Neuronal stem cell (in vitro differentiated cells): ENCODE measurements at places on chromosomes 12 and 14.
A peak's percentile ranks its signal among the peaks of the same experiment; 100 is the strongest.

GRCh38 chr14:79091381-79091963 lies 921.3 kb downstream of the NRXN3 start:
- DNase-seq: peak; percentile 49
- no peaks in the 10 kb centered on the region for H3K27me3 ChIP-seq
- H3K4me3 ChIP-seq: no peak overlapping the region
- H3K36me3 ChIP-seq: no peaks in the 10 kb centered on the region
- no peak overlapping the region for H3K27ac ChIP-seq
- no peaks in the 10 kb centered on the region for H3K4me1 ChIP-seq

- no peaks in the 10 kb centered on the region for H3K4me1 ChIP-seq
- H3K4me3 ChIP-seq: no peak overlapping the region
- H3K27ac ChIP-seq: no peak overlapping the region
- no peaks in the 10 kb centered on the region for H3K36me3 ChIP-seq
Measured at GRCh38 chr14:66228267-66228970, 257.8 kb upstream of the CCDC196 start.

- peaks cover 6% of the 10 kb centered on the region for H3K27me3 ChIP-seq
- peaks cover 1% of the 10 kb centered on the region for H3K4me1 ChIP-seq
- H3K36me3 ChIP-seq: no peaks in the 10 kb centered on the region
- H3K4me3 ChIP-seq: no peak overlapping the region
- no peak overlapping the region for H3K27ac ChIP-seq
Measured at GRCh38 chr12:46158501-46158900, 110.3 kb downstream of the SLC38A1 start.

DNA sequence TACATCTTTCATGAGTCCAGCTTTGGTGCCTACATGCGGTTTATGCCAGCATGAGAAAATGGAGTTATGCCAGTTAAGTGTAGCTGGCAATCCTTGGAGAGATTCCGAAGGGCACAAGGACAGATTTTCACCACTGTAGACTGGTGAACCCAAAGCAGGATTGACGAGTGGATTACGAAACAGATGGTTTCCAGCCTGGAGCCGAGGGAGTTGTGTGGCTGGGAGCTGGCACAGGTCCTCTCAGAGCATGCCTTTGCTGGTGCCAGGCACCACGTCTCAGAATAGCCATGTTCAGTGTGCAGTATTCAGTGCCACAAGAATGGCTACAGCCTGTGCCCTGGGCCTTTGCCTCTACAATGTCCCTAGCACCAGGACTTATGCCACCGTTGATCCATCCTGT lies 13.2 kb downstream of the KCNH3 start:
- H3K36me3 ChIP-seq: peaks cover 13% of the 10 kb centered on the region
- no peak overlapping the region for H3K27ac ChIP-seq

DNA sequence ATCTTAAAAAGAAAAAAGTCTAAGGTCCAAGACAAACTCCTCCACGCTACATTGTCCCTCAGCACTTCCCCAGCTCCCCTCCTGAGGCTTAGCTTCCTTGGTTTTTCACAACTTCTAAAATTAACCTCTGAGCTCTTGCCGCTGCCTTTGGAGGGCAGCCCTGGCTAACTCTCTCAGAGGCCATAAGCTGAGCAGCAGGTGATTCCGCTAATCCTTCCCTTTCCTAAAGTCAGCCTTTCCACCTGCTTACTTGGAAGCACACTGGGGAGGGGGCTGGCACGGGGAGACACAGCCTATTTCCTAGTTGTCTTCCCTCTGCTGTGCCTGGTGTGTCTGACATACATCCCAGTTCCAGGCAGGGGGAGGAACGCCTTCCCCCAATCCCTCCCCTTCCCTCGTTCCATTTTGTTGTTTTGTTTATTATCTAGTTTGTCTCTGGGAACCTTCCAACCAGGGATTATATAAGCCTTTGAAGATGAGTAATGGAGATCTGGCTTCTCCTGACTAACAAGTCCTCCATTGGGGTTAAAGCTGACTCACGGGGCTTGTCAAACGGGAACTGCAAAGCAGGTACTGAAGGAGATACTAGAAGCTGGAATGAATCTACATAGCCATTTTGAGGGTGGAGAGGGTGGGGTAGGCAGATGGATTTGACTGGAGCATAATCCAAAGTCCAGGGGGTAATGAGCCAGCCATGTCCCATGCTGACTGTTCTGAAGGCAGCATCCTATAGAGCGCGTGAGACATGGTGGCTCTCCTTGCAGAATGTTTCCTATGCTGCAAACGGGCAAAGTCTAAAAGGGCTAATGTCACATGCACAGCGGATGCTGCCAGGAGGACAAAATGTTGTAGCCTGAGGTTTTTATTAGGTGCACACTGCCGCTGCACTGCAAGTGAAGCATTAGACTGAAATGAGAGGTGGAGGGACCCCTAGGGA lies 230.8 kb downstream of the FOXN3 start:
- peaks cover 8% of the 10 kb centered on the region for H3K4me1 ChIP-seq
- no peaks in the 10 kb centered on the region for H3K36me3 ChIP-seq
- no peak overlapping the region for H3K4me3 ChIP-seq
- no peak for DNase-seq
- no peaks in the 10 kb centered on the region for H3K27me3 ChIP-seq

DNA sequence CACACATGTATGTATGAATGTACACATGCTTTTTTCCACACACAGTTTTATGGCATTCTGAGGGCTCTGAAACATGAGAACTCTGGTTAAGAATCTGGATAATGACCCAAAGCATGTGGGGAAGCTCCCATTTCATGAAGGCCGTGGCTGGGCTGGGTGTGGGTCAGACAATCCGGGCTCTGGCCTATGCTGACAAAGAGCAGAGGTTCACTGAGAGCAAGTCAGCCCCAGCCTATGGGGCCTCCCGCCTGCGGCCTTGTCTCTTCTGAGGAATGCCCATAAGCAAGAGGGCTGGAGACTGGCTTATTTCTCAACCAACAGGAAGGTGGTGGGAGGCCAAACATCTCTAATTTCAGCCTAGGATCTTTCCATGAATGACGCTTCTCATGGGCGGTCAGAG lies 8.5 kb downstream of the MYH6 start:
- no peaks in the 10 kb centered on the region for H3K36me3 ChIP-seq
- no peak overlapping the region for H3K27ac ChIP-seq
- H3K4me3 ChIP-seq: no peak overlapping the region

DNA sequence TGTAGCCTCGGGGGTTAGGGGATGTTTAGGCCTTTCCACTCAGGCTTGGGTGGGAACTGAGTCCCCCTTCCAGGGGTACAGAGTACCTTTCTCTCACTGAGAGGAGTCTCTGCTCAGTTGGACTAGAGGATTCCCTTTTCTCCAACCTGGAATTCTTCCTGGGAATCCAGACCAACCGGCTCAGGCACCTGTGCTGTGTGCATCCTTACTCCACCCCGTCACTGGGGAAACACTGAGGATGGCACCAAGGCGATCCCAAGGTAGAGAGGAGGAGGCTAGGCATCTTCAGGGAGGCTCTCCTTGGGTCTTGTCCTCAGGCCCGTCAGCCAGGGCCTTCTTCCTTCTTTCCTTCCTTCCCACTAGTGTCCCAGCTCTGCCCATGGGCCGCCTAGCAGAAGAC lies 871 bp upstream of the TGM1 start:
- no peaks in the 10 kb centered on the region for H3K27me3 ChIP-seq
- no peak overlapping the region for H3K4me3 ChIP-seq
- no peaks in the 10 kb centered on the region for H3K4me1 ChIP-seq
- H3K27ac ChIP-seq: no peak overlapping the region
- no peak for DNase-seq
- peaks cover 13% of the 10 kb centered on the region for H3K36me3 ChIP-seq

GRCh38 chr12:120936197-120936596 lies 32.0 kb upstream of the SPPL3 start:
- no peaks in the 10 kb centered on the region for H3K36me3 ChIP-seq
- no peak overlapping the region for H3K27ac ChIP-seq
- no peaks in the 10 kb centered on the region for H3K4me1 ChIP-seq
- H3K27me3 ChIP-seq: peaks cover 1% of the 10 kb centered on the region
- no peak overlapping the region for H3K4me3 ChIP-seq

DNA sequence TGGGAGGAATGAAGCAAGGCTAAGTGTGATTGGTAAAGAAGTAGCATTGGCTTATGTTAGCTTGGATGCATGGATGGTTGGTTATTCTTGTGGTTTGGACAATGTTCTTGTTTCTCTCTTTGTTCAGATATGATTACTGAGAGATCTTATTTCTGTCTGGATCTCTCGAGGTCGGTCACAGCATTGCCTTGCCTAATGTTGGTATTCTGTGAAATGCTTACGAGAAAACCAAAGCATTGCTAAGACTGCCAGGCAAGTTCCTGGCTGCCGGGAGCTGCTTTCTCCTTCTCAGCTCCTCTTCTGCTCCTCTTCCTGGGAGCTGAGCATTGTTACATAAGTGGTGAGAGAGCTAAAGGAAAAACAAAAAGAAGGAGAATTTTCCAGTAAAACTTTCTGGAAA lies 7.4 kb upstream of the RND1 start:
- H3K27ac ChIP-seq: no peak overlapping the region
- no peaks in the 10 kb centered on the region for H3K36me3 ChIP-seq
- no peaks in the 10 kb centered on the region for H3K4me1 ChIP-seq
- H3K27me3 ChIP-seq: no peaks in the 10 kb centered on the region
- H3K4me3 ChIP-seq: no peak overlapping the region
- no peak for DNase-seq

- DNase-seq: no peak
- no peak overlapping the region for H3K27ac ChIP-seq
- no peak overlapping the region for H3K4me3 ChIP-seq
Measured at GRCh38 chr12:76311796-76312195, 36.4 kb downstream of the BBS10 start.

DNA sequence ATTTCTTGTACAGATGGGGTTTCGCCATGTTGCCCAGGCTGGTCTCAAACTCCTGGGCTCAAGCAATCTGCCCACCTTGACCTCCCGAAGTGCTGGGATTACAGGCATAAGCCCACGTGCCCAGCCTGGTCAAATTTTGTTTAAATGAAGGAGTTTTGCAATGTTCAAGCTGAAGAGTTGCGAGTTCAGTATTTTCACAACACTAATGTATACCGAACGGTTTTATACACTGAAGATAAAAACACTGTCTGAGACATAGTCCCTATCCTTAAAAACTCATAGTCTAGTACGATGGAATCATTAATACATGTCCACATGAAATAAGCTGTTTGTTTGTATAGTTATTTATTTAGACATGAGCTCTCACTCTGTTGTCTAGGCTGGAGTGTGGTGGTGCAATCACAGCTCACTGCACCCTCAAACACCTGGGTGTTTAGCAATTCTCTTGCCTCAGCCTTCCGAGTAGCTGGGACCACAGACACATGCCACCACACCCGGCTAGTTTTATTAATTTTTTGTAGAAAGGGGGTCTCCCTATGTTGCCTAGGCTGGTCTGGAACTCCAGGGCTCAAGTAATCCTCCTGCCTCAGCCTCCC lies 15.4 kb downstream of the TRAPPC6B start:
- peaks cover 4% of the 10 kb centered on the region for H3K4me1 ChIP-seq
- no peak overlapping the region for H3K4me3 ChIP-seq
- no peak overlapping the region for H3K27ac ChIP-seq
- DNase-seq: no peak
- no peaks in the 10 kb centered on the region for H3K27me3 ChIP-seq
- peaks cover 88% of the 10 kb centered on the region for H3K36me3 ChIP-seq

DNA sequence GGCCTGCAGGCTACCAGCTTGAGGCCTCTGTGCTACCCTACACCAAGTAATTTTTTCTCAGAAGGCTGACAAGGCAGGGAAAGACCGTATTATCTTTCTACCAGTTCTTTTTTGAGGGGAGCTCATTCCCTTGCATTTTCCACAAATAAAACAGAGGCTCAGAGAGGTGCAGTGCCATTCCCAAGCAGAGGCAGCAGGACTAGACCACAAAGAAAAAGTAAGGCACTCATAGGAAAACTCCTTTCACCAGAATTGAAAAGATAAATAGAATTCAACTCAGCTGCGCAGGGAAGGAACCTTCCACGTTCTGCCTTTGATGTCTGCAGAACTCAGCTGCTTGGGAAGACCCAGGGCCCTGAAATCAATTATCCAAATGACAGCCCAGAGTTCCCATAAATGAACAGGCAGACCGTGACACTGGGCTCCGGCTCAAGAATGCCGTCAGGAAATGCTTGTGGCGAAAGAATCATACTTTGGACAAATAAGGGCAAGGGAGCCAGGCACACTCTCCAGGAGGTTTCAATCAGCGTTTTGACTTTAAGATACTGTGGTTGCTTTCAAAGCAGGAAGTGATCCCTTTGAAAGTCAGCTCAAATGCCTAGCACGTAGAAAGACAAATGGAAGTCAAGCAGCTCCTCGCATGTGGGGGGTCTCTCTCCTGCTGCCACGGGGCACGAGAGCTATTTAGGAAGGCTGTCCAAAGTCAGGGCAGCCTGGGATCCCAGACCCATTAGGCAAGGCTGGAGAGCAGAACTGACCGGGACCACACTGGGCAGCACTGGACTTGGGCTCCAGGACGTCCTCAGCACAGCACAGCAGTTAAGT lies 14.0 kb downstream of the KCTD10 start:
- no peak overlapping the region for H3K4me3 ChIP-seq
- no peak overlapping the region for H3K27ac ChIP-seq
- DNase-seq: no peak
- H3K4me1 ChIP-seq: peaks cover 30% of the 10 kb centered on the region
- peaks cover 68% of the 10 kb centered on the region for H3K36me3 ChIP-seq

DNA sequence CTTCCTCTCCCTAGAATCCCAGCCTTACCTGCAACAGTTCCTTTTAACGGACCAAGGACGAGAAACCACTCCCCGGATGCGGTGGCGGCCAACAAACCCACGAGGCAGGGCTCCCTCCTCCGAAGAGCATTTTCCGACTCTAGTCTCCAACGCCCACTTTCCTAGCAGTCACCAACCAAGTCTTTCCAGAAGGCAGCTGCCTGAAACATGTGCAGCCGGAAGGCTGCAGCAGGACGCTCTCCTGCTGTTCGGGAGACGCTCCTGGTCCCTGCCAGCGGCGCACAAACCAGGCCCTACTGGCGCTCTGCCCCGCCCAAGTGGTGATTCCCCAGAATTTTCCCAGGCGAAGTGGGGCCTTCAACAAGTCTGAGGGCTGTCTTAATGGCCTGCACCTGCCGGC lies 21.1 kb upstream of the ADAM20 start:
- DNase-seq: no peak
- no peaks in the 10 kb centered on the region for H3K4me1 ChIP-seq
- no peak overlapping the region for H3K27ac ChIP-seq
- H3K4me3 ChIP-seq: no peak overlapping the region
- H3K27me3 ChIP-seq: no peaks in the 10 kb centered on the region

DNA sequence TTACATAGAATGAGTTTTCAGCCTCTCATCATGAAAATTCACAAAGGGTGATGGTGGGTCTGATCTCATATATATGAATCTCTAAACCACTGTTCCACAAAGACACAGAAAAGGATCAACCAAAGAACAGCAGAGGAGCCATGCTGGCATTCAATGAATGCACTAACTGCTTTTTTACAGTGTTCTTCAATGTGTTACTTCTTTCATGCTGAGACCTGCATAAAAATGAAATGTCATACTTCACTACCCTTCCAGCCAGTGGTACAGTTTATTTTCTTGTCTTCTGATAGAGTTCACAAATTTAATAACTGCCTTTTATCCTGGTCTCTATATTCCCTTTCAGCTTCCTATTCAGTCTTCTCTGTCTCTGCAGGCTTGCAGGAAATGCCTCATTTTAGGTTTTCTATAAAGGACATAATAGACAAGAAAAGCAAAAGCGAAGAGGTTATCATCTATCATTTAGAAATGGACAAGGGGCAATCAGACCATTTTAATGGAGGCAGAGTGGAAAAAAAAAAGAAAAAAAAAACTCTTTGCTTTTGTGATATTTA lies 836.7 kb upstream of the FOXG1 start:
- H3K4me3 ChIP-seq: no peak overlapping the region
- no peak for DNase-seq
- H3K36me3 ChIP-seq: no peaks in the 10 kb centered on the region
- peaks cover 2% of the 10 kb centered on the region for H3K4me1 ChIP-seq
- H3K27me3 ChIP-seq: no peaks in the 10 kb centered on the region

- no peaks in the 10 kb centered on the region for H3K4me1 ChIP-seq
- no peak overlapping the region for H3K27ac ChIP-seq
- no peak overlapping the region for H3K4me3 ChIP-seq
- no peak for DNase-seq
Measured at GRCh38 chr12:90122681-90123080, 414.0 kb upstream of the ATP2B1 start.
